ENCODE measurements at places on chromosomes 3 and 15.

GRCh38 chr3:138971766-138972320 is 24.8 kb downstream of the FOXL2NB start:
- no peak for DNase-seq

- DNase-seq: no peak
Measured at GRCh38 chr15:89790661-89791060, 14.5 kb downstream of the MESP2 start.

GRCh38 chr15:72199721-72200212 is 2.2 kb upstream of the GRAMD2A start:
- peak; percentile 76 for DNase-seq

DNA sequence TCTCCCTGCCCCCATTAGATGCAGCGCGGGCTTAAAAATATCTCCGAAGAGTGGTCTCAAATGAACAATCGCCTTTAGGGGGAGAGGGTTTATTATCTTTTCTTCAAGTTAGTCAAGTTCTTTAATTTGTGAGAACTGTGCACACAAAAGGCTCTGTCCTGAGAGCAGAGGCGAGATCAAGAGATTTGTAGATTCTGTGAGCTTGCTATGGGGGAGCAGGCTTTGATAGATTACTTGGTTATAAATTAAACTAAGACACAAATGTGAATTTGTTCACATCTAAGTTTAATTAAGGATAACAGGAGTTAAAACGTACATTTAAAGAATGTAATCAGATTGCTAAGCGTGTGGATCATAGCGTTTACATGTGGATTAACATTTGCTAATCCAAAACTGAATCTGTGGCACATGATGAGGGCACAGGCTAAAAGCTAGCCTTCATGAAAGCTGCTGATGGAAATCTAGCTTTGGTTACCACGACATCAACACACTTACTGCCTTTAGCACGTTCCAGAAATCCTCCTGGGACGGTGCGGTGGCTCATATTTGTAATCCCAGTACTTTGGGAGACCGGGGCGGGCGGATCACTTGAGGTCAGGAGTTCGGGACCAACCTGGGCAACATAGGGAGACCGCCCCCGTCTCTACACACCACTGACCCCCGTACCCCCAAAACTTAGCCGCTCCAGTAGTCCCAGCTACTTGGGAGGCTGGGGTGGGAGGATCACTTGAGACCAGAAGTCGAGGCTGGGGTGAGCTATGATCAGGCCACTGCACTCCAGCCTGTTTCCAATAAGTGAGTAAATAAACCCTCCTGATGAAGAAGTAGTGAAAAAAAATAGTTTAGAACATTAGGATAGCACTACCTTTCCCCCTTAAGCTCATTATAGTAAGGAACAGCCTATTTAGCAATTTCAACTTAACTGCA is 1.0 kb upstream of the PRTG start:
- no peak for DNase-seq

- DNase-seq: peak; percentile 86
Measured at GRCh38 chr15:75661100-75661755, 13.5 kb downstream of the SNX33 start.

GRCh38 chr3:52319921-52320595 is 3.9 kb downstream of the DNAH1 start:
- no peak for DNase-seq

GRCh38 chr3:147760941-147761340 is 351.8 kb downstream of the ZIC1 start:
- DNase-seq: no peak

- no peak for DNase-seq
Measured at GRCh38 chr15:52200831-52201365, 9.7 kb upstream of the GNB5 start.

DNA sequence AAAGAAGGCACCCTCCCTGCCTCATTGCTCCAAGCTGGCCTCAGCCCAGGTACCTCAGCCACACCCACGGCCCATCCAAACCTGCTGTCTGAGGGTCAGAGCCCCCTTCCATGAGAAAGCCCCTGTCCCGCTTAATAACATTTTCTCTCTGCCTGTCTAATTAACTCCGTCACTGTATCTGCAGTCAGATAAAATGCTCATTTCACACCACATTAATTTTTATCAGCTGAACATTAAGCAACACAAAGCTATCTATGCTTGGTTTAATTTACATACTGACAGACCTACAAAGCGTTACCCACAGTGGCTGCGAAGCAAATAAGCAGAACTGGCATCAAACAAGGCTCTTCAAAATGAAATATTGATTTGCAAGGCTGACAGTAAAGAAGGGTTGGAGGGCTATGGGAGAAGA is 309.8 kb upstream of the ICE2 start:
- DNase-seq: no peak

GRCh38 chr3:121836481-121836880 is 1.5 kb downstream of the EAF2 start:
- DNase-seq: no peak

GRCh38 chr3:102714567-102714966 is 279.8 kb downstream of the ZPLD1 start:
- DNase-seq: no peak

DNA sequence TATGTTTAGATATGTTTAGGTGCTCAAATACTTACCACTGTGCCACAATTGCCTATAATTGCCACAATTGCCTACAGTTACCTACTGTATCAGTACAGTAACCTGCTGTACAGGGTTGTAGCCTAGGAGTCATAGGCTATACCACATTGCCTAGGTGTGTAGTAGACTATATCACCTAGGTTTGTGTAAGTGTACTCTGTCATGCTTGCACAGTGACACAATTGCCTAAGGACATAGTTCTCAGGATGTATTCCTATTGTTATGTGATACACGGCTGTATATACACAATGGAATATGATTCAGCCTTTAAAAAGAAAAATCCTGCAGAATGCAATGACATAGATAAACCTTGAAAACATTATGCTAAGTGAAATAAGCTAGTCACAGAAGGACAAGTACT is 264.8 kb downstream of the RAP2B start:
- no peak for DNase-seq

DNA sequence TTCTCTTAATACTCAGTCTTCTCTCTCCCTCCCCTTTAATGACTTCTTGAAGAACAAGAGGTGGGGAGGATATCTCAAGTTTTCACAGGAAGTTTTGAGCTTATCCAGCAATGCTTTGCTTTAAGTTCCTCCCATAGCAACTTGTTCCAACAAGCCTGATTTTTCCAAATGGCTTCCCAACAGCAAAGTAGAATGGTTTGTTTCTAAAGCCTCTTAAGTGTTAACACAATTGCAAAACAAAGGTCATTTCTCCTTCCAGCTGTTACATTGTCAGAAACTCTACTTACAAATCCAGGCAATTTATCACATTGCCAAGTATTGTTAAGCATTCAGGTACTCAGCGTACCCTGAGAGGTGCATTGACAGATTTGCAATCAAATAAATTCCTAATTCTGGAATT is 6.8 kb upstream of the ZNF770 start:
- no peak for DNase-seq

- DNase-seq: no peak
Measured at GRCh38 chr15:36694574-36694973, 115.1 kb downstream of the CDIN1 start.

DNA sequence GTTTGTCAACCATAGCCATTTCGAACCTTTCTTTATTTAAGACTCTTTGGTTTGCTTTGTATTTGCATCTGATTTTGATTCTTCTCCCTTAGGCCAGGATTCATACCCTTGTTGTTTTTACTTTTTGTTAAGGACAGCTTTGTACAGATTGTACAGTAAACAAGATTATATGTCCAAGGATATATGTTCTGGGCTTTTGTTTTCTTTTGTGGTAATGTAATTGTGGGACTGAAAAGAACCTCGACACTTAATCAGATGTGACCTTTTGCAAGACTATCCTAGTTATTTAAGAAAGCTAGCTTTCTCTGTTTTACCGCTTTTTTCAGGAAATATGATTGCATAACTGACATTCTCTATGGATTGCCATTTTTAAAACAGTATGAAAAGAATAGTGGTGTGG is 67.0 kb upstream of the SAMMSON start:
- DNase-seq: no peak

Measured in left ventricle myocardium inferior (tissue), 1 donor.